ENCODE measurements at places on chromosomes 2 and 18.

GRCh38 chr2:206381881-206382280 is 61.5 kb upstream of the ADAM23 start:
- no peak for DNase-seq

DNA sequence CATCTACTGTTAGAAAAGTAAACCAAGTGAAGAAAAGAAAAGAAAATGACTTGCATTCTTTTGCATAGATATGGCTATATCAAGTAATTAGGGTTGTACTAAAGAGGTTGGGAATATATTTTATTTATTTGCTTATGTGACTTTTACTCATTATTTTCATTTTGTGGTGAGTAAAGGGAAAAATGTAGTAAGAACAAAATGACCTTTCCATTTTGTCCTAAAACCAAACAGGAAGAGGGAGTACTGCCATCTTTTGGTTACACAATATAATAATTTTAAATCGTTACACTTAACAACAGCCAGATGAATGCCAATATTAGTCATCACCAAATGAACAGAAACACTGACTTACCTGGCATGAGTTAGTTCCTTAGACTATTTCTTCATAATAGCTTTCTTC is 47.3 kb upstream of the NDUFV2 start:
- peak; percentile 63 for DNase-seq

DNA sequence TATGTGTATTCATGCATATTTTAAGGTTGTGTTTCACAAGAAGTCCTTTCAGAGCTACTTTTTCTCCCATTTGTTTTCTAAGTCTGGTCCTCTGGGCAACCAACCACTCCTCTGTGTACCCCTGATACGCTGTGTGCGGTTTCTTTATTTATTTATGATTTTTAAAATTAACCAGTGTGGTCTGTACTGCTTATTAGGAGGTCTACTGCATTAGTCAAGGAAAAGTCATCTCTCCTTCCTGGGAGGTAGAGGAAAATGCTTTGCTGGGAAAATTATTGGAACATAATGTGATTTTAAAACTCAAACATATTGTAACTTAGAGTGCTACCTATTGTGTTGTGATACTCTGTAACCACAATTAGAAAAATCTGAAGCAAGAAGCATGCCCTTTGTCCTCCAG is 1404.3 kb downstream of the SUCLG1 start:
- DNase-seq, result no peak

GRCh38 chr2:48219555-48220436 is 310.2 kb upstream of the STON1 start:
- no peak for DNase-seq

DNA sequence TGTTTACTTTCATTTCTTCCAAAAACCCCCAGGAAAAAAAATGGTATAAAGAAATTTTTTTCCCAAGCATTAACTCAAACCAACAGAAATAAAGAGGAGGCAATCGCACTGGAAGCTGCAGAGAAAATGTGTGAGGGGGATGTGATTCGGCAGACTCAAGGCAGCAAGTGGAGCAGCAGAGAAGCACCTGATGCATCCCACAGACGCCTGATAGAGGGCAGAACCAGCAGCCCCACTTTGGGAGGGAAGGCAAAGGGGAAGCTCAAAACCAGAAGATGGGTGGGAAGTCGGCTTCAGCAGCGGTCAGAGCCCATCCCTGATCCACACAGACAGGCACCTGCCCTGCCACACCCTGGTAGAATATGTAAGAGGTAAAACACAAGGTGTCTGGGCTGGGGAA is 12.6 kb downstream of the FTCDNL1 start:
- no peak for DNase-seq

DNA sequence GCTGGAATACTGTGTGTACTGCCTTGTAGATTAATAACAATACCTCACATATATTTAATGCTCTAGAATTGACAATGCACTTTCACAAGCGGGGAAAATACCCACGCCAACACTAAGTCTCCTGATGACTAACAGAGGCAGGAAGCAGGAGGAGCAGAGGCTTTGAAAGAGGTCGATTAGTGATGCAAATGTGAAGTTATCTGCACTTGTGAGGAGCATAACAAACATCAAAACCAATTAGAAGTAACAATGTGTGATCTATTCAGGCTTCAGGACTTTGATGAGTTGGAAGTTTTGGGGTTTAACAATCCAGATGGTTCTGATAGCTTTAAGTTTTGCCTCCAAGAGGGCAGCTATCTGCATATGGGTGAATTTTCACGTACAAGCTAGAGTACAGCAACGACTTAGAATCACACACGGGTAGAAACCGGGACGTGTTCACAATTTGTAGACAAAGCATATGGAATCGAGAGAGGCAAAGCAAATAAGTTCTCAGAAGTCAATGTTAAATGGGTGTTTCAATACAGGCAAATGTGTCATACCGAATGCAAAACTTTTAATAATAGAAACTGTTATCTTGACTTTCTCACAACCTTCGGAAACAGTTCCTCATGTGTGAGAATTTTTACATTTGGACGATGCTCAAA is 114.5 kb downstream of the METTL8 start:
- no peak for DNase-seq

DNA sequence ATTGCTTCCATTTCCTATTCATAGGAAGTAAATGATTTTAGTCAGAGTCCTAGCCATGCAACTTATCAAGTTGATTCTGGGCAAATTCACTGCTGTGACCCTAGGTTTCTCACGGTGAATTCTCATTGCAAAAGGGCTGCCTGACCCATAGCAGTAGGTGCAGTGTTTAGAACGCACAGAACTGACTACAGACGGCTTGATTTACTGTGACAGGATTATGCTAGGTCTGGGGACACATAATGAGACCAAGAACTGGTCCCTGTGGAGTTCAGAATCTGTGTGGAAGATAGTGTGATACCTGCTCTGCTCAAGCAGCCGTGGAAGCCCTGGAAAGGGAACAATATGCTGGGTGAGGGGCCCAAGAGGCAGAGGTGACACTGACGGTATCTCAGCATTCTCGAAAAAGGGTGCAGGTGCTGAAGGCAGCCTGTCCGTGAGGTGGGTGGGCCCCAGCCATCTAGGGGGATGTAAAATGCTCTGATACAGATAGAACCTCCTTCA is 46.4 kb downstream of the ABCG8 start:
- DNase-seq, result no peak

GRCh38 chr2:145323512-145323911 is 803.6 kb upstream of the ZEB2 start:
- DNase-seq, result no peak

DNA sequence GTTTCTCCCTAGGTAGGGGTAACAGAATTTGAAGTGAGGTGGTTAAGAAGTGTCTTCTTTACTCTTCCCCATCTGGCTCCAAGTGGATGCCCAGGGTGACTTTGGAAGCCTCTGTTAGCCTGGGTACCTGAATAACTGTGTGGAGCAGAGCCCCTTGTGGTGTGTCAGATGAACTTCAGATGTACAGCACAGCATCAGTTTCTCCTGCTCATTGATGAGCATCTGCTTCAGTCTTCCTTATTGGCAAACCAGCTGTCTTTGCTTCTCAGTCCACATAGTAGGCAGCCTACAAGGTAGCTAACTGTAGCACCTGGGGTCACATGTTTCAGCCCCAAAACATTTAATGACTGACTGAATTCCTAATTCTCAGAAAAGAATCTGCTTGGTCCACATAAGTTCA is 56.2 kb upstream of the ATP8B1 start:
- DNase-seq, result peak; percentile 76

DNA sequence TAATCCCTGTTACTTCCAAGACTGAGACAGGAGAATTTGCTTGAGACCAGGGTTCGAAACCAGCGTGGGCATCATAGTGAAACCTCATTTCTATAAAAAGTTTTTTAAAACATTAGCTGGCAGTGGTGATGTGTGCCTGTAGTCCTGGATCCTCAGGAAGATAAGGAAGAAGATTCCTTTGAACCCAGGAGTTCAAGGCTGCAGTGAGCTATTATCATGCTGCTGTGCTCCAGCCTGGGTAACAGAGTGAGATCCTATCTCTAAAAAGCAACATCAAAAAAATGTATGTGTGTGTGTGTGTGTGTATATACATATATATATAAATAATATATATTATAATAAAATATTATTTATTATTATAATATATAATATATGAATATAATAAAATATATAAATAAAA is 1417.6 kb upstream of the CDH2 start:
- peak; percentile 44 for DNase-seq

DNA sequence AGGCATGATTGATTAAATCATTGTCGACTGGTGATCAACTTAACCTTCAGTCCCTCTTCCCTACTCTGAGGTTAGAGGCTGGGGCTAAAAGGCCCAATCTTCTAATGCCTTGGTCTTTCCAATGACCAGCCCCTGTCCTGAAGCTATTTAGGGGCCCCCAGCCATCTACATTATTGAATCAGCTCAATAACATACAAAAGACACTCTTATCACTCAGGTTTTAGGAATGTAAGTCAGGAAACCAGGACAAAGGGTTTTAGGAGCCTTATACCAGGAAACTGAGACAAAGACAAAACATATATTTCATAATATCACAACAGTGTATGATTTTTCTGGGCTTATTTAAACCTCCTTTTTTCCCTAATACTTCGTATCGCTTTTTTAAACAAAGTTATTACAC is 198.6 kb downstream of the RNF152 start:
- no peak for DNase-seq

DNA sequence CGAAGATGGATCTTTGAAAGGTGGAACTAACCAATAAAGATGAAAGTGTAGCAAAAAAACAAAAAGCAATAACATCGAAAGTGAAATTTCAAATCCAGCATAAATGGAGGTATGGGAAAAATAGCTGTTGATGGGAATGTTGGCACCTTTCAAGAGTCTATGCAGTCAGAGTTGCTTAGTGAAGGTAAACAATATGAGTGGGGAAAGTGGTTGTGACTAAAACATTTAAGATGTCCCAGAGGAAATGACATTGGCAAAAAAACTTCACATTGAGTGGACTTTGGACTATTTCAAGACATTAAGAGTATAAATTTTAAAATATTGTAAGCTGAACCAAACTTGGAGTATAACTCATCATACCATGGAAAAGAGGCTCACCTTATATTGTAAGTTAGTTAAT is 17.7 kb downstream of the ETAA1 start:
- no peak for DNase-seq

GRCh38 chr18:53747663-53748160 is 476.8 kb downstream of the MBD2 start:
- no peak for DNase-seq

- no peak for DNase-seq
Observed at GRCh38 chr18:25686960-25687500, 335.1 kb upstream of the ZNF521 start.

DNA sequence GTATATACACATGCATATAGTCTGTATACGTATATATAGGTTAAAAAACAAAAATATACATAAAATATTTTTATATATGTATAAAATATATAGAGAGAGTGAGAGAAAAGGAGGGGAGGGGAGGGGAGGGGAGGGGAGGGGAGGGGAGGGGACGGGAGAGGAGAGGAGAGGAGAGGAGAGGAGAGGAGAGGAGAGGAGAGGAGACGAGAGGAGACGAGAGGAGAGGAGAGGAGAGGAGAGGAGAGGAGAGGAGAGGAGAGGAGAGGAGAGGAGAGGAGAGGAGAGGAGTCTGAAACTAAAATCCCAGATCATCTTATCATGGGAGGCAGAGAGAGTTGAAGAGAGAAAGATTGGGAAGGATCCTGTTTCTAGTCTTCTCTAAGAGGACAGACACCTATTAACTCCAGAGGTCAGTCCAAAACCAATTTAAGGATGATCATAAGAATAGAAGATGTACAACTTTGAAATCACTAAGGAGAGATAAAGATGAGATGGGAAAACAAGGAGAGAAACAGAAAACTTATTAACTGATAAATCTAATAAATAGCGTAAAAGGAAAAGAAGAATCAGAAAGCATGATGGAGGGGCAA is 195.4 kb downstream of the SRBD1 start:
- DNase-seq, result no peak

- no peak for DNase-seq
Observed at GRCh38 chr2:148234143-148234542, 213.3 kb downstream of the MBD5 start.

GRCh38 chr2:10123281-10123680 is 742 bp downstream of the RRM2 start:
- peak; percentile 31 for DNase-seq

Data from NCI-H69 (cell line).